ENCODE measurements at places on chromosomes 3 and 15.

- no peaks in the 10 kb centered on the region for H3K4me1 ChIP-seq
- no peak overlapping the region for H3K27ac ChIP-seq
- DNase-seq = no peak
- H3K27me3 ChIP-seq = no peaks in the 10 kb centered on the region
These were observed 39.9 kb downstream of the FEM1B start for GRCh38 chr15:68317281-68318007.

DNA sequence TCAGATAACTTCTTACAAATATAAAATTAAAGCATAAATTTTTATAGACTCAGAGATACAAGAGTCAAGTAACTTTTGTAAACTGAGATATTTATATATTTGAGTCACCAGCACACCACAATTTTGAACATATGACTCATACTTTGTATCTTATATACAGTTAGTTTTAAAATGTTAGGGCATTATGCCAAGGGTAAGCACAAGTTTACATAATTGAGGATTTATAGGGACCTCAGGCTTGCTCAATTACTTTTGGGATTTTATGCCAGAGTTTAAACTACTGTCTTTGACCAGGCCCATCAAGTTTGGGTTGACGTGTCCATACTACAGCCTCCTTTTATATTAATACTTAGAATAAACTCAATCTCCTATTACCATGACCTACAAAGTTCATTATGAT lies 7.4 kb upstream of the FGF7 start:
- peaks cover 2% of the 10 kb centered on the region for H3K36me3 ChIP-seq
- no peak overlapping the region for H3K27ac ChIP-seq
- no peak for DNase-seq
- H3K4me1 ChIP-seq = no peaks in the 10 kb centered on the region
- peaks cover 18% of the 10 kb centered on the region for H3K27me3 ChIP-seq

- no peak for DNase-seq
- no peaks in the 10 kb centered on the region for H3K36me3 ChIP-seq
These were observed 55.6 kb downstream of the CCR3 start for GRCh38 chr3:46297658-46298423.

GRCh38 chr15:66908744-66909095 lies 156.7 kb upstream of the SMAD3 start:
- DNase-seq = no peak
- H3K27me3 ChIP-seq = no peaks in the 10 kb centered on the region
- H3K36me3 ChIP-seq = peaks cover 1% of the 10 kb centered on the region
- H3K4me1 ChIP-seq = peaks cover 19% of the 10 kb centered on the region
- no peak overlapping the region for H3K27ac ChIP-seq
- no peak overlapping the region for H3K4me3 ChIP-seq

DNA sequence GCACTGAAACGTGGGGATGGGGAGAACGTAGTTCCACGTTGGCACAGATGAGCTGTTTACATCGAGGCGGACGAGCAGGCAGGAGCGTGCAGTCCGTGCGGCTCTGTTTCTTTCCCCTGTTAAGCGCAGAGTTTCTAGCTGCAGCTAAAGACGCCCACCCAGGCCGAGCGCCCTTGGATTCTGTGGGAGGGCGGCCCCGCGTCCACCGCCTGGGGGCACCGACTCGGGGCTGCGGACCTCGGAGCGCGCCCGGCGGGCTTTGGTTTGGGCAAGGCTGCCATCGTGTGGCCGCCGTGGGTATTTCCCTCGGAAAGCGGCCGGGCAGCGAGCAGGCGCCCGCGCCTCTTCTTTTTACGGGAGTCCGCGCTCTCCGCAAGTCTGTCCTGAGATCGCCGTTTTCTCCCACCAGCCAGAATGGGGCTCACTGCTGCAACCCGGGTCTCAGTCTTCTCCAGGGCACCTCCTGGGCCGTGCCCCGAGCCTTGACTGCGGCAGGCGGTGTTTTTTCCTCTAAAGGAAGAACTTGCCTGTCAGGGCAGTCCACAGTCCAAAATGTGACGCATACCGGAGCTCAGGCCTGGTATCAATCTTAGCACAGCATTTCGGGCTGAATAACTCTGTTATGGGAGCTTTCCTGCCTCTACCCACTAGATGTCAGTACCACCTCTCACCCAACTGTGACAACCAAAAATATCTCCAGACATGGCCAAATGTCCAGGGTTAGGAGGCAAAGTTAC lies 219.9 kb upstream of the IGF1R start:
- peaks cover 15% of the 10 kb centered on the region for H3K4me1 ChIP-seq
- no peak overlapping the region for H3K27ac ChIP-seq
- peak; percentile 70 for DNase-seq
- H3K4me3 ChIP-seq = peak overlapping the region; percentile 73

GRCh38 chr3:170277833-170278580 lies 55.8 kb downstream of the PRKCI start:
- DNase-seq = no peak
- H3K36me3 ChIP-seq = peaks cover 13% of the 10 kb centered on the region
- peaks cover 30% of the 10 kb centered on the region for H3K4me1 ChIP-seq
- H3K27ac ChIP-seq = peak overlapping the region; percentile 92
- peak overlapping the region; percentile 70 for H3K4me3 ChIP-seq

- no peak overlapping the region for H3K27ac ChIP-seq
- no peak overlapping the region for H3K4me3 ChIP-seq
- no peaks in the 10 kb centered on the region for H3K27me3 ChIP-seq
These were observed 266.9 kb downstream of the KCNMB2 start for GRCh38 chr3:178802993-178803693.

- peak; percentile 38 for DNase-seq
- peaks cover 13% of the 10 kb centered on the region for H3K27me3 ChIP-seq
- H3K27ac ChIP-seq = no peak overlapping the region
- no peaks in the 10 kb centered on the region for H3K36me3 ChIP-seq
These were observed 519 bp downstream of the ABHD6 start for GRCh38 chr3:58237941-58238681.

GRCh38 chr3:158745551-158745950 lies 13.3 kb upstream of the RARRES1 start:
- no peak overlapping the region for H3K27ac ChIP-seq
- no peaks in the 10 kb centered on the region for H3K4me1 ChIP-seq
- DNase-seq = no peak
- H3K4me3 ChIP-seq = no peak overlapping the region
- no peaks in the 10 kb centered on the region for H3K36me3 ChIP-seq
- H3K27me3 ChIP-seq = no peaks in the 10 kb centered on the region

GRCh38 chr15:39061952-39062464 lies 497.4 kb upstream of the RASGRP1 start:
- no peak overlapping the region for H3K4me3 ChIP-seq
- no peak for DNase-seq
- no peaks in the 10 kb centered on the region for H3K36me3 ChIP-seq
- H3K4me1 ChIP-seq = no peaks in the 10 kb centered on the region
- H3K27me3 ChIP-seq = no peaks in the 10 kb centered on the region

DNA sequence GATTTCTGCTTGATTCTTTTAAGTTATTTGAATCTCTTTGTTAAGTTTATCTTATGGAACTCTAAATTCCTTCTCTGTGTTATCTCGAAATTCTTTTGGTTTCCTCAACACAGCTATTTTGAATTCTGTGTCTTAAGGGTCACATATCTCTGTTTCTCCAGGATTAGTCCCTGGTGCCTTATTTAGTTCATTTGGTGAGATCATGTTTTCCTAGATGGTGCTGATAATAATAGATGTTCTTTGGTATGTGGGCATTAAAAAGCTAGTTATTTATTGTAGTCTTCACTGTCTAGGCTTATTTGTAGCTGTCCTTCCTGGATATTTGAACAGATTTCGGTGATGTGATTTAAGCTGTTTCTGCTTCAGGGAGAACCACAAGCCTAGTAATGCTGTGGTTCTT lies 615.6 kb upstream of the NECTIN3 start:
- no peaks in the 10 kb centered on the region for H3K4me1 ChIP-seq
- H3K27me3 ChIP-seq = no peaks in the 10 kb centered on the region

GRCh38 chr3:128081226-128081625 lies 29.0 kb downstream of the SEC61A1 start:
- no peak for DNase-seq
- peaks cover 4% of the 10 kb centered on the region for H3K36me3 ChIP-seq
- H3K27me3 ChIP-seq = no peaks in the 10 kb centered on the region
- no peak overlapping the region for H3K4me3 ChIP-seq
- H3K27ac ChIP-seq = no peak overlapping the region

GRCh38 chr3:46078712-46079400 lies 51.6 kb upstream of the XCR1 start:
- H3K4me3 ChIP-seq = peak overlapping the region; percentile 14
- H3K27me3 ChIP-seq = peaks cover 55% of the 10 kb centered on the region
- peaks cover 8% of the 10 kb centered on the region for H3K4me1 ChIP-seq
- H3K36me3 ChIP-seq = peaks cover under 1% of the 10 kb centered on the region
- peak; percentile 89 for DNase-seq

DNA sequence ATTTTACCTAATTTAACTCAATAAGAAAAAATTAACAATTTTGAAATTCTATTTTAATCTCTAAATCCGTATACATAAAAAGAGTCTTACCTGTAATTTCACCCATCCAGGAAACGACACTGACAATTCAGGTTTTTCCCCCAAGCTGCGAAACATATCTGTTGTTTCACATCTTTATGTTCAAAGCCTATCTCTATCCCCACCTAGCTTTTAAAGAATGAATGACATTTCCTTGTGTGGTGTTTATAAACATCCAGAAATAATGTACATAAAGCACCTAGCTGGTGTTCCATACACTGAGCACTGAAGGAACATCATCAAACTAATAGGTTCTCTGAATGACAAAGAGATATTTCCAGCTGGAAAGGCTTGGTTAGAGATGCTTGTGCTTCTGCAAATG lies 867.8 kb downstream of the SQOR start:
- H3K27me3 ChIP-seq = no peaks in the 10 kb centered on the region
- no peaks in the 10 kb centered on the region for H3K4me1 ChIP-seq
- no peak for DNase-seq
- H3K36me3 ChIP-seq = no peaks in the 10 kb centered on the region

DNA sequence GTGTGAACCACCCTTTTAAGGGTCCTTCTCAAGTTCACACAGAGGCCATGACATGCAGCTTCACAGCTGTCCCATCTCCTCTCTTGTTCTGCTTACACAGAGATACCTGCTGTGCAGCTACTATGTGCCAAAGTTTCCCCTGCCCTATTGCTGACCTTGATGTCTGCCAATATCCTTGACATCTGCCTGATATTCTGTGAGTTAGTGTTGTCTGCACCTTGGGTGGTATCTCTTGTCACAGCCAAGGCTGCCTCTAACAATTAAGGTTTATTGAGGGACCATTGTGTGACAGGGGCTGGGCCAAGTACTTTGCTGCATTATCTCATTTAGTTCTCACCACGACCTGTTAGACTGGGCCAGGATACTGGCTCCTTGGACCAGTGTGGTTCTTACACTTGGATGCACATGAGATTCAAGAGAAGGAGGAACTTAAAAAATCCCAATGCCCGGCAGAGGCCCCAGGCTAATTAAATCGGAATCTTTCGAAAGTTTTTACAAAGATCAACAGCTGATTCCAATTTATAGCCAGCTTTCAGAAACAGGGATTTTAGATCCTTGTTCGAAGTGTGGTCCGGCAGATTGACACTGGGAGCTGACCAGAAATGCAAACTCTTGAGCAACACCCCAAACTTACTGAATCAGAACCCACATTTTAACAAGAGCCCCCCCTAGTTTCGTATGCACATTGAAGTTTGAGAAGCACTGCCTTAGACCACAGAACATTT lies 178.6 kb downstream of the SATB1 start:
- no peak overlapping the region for H3K4me3 ChIP-seq
- peaks cover 11% of the 10 kb centered on the region for H3K27me3 ChIP-seq
- peaks cover 11% of the 10 kb centered on the region for H3K4me1 ChIP-seq
- H3K27ac ChIP-seq = no peak overlapping the region
- no peak for DNase-seq
- no peaks in the 10 kb centered on the region for H3K36me3 ChIP-seq

DNA sequence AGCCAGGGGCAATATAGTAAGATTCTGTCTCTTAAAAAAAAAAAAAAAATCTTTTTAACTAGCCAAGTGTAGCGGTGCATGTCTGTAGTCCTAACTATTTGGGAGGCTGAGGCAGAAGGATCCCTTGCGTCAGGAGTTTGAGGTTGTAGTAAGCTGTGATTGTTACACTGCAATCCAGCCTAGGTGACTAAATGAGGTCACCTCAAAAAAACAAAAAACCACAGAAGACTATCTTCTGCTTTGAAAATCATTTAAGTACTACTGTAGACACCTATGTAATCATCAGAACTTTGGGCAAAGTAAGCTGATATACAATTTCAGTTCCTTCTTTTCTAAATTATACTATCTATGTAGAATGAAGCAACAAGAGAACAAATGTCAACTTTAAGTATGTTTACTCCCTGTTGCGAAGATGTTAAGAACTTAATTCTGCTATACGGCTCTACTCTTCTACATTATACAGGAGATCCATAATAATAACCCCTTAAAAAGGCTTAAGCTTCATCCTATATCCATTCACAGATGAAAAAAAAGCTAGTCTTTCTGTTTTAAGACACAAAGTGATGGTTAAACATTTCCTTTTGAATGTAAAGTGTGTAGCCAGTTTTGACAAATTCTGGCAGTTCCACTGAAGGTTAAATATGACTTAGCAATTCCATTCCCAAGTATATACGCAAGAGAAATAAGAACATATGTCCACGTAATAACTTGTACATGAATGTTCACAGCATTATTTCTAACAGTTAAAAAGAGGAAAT lies 15.2 kb downstream of the DAZL start:
- H3K27me3 ChIP-seq = peaks cover 31% of the 10 kb centered on the region
- peaks cover 18% of the 10 kb centered on the region for H3K4me1 ChIP-seq
- H3K27ac ChIP-seq = peak overlapping the region; percentile 68
- no peak overlapping the region for H3K4me3 ChIP-seq
- DNase-seq = peak; percentile 26
- no peaks in the 10 kb centered on the region for H3K36me3 ChIP-seq

DNA sequence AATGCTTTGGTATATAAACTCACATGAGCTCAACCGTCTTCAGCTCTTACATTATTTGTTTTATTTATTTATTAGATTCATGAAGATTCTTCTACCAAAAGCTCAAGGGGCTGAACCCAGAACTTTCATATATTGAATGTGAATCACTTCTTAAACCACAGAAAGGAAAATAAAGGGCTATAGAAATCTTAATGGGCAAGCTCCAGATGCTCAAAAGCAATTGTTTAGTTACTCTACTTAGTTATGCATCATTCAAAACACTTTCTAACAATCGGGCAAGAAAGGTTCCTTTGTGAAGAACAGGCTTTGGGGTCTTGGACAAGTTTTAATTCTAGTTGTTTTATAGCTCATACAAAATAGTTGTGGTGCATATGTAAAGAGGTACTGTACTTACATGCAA lies 380.2 kb downstream of the TIGIT start:
- H3K36me3 ChIP-seq = no peaks in the 10 kb centered on the region
- no peak for DNase-seq
- H3K27me3 ChIP-seq = no peaks in the 10 kb centered on the region
- peak overlapping the region; percentile 76 for H3K27ac ChIP-seq
- peaks cover 7% of the 10 kb centered on the region for H3K4me1 ChIP-seq

DNA sequence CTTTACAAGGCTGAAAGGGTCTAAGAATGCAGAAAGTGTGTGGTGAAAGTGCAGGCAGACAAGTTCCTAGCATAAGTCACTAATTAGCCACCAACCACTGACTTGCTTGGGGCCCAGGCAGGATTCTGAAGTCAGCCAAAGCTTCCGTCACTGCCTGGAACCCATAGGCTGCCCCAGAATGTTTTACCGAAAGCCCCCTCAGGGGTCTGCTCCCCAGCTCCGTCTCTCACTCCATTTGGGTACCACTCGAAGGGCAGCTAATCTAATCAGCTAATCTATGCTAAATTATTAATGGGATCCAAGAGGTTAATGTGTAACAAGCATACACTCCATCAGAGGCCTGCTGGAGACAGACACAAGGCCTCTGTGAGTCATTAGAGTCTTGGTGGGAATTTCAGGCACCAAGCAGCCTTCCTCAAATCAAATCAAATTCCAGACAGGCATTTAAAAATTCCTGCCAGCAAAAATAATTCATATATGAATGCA lies 13.2 kb downstream of the ADAMTS9 start:
- H3K4me3 ChIP-seq = no peak overlapping the region
- no peak overlapping the region for H3K27ac ChIP-seq
- DNase-seq = no peak
- H3K4me1 ChIP-seq = no peaks in the 10 kb centered on the region
- H3K27me3 ChIP-seq = no peaks in the 10 kb centered on the region
- no peaks in the 10 kb centered on the region for H3K36me3 ChIP-seq

Measured in activated T-cell treated with anti-CD3 and anti-CD28 coated beads, Interleukin-2, amount 50 U/mL, for 72 hours (primary cell).